ENCODE measurements at places on chromosomes 16 and 17.
A peak's percentile ranks its signal among the peaks of the same experiment; 100 is the strongest.

DNA sequence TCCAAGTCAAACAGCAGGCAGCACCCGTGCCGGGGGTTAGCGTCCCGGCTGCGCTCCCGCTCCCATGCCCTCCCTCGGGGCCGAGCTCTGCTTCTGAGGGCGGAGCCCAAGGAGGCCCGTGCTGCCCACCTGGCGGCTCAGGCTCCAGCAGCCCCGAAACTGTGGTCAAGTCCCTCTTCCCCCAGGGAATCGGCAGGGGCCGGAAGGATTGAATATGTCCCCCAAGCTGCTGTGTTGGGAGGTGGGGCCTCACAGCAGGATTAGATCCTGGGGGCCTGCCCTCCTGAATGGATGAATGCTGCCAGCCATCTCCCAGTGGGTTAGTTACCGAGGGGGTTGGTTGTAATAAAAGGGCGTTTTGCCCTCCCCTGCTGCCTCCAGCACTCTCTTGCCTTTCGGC is 33.9 kb downstream of the MAP2K3 start:
- DNase-seq = no peak

- DNase-seq = peak; percentile 84
These were observed 211.6 kb upstream of the SDK2 start for GRCh38 chr17:73855720-73856333.

GRCh38 chr16:10552998-10553491 is 27.4 kb downstream of the EMP2 start:
- no peak for DNase-seq

GRCh38 chr16:88685156-88686061 is 898 bp downstream of the SNAI3 start:
- DNase-seq = peak; percentile 76

DNA sequence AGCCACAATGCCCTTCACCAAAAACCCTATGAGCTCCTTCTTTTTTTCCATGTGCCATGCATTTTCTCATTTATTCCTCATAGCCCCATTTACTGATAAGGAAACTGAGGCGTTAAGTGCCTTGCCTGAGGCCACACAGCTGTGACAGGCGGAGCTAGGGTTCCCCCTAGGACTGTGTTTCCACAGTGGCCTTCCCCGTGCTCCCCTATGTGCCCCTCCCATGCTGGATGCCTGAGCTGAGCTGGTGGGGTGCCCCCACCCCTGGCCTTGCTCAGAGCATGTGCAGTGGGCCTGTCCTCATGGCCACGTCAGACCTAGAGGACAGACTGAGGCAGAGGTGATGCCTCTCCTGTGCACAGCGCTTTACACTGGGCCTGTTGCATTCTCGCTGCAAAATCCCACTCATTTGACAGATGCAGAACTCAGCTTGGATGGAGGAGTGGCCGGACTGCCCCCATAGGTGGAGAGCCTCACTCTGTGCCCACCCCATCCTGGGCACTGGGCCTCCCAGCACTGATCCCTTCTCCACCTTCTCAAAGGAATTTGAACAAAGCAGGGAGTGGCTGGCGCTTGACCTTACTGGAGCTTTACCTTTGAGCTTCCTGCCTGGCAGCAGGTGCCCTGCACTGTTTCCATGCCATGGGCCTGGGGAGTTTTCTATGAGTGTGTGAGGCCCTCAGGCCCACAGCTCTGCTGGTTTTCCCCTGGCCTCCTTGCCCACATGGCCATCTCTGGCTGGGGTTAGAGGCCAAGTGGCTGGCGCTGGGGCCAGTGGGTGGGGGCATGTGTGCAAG is 2.6 kb downstream of the MAP2K3 start:
- DNase-seq = no peak

GRCh38 chr17:2602597-2603017 is 9.2 kb downstream of the PAFAH1B1 start:
- no peak for DNase-seq
